ENCODE measurements at places on chromosomes 16 and 17.
A peak's percentile ranks its signal among the peaks of the same experiment; 100 is the strongest.

DNA sequence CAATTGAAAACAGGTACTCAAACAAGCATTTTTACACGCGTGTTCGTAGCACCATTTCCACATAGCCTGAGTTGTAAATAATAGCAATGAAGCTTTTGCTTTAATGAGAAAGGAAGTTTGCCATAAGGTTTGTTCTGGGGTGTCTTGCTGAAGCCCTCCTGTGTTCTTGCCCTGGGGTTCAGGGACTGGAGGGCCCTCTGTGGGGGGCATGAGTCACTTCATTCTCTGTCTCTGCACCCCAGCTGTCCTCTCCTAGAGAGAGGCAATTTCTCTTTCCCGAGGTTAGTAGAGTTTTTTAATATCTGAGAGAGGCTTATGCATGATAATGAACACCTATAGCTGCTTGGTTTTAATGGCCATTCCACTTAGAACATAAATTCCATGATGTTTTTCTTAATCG lies 9.6 kb downstream of the AFMID start:
- no peak for DNase-seq

DNA sequence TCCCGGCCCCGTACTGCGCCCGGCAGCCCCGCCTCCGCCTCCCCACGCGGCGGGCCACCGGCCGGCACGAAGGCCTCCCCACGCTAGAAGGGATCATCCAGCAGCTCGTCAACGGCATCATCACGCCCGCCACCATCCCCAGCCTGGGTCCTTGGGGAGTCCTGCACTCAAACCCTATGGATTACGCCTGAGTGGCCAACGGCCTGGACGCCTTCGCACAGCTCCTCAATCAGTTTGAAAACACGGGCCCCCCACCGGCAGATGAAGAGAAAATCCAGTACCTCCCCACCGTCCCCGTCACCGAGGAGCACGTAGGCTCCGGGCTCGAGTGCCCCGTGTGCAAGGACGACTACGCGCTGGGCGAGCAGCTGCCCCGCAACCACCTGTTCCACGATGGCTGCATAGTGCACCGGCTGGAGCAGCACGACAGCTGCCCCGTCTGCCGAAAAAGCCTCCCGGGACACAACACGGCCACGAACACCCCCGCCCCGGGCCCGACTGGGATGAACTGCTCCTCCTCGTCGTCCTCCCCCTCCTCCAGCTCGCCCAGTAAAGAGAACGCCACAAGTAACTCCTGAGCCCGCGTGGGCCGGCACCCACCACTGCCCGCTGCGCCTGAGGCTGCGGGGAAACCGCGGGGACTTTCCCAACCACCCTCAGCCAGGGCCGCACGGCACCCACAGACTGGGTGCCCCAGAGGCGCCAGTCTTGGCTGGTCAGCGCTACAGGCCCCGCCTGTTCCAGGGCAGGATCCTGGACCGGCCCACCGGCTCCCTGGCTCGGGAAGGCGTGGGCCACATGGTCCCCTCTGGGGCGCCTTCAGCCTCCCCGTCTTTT lies 39.0 kb upstream of the AKAP1 start:
- DNase-seq: no peak

GRCh38 chr17:65926599-65926998 lies 265.3 kb downstream of the CEP112 start:
- DNase-seq: no peak

- DNase-seq: no peak
These were observed 1.7 kb upstream of the CCL23 start for GRCh38 chr17:36019423-36019822.

DNA sequence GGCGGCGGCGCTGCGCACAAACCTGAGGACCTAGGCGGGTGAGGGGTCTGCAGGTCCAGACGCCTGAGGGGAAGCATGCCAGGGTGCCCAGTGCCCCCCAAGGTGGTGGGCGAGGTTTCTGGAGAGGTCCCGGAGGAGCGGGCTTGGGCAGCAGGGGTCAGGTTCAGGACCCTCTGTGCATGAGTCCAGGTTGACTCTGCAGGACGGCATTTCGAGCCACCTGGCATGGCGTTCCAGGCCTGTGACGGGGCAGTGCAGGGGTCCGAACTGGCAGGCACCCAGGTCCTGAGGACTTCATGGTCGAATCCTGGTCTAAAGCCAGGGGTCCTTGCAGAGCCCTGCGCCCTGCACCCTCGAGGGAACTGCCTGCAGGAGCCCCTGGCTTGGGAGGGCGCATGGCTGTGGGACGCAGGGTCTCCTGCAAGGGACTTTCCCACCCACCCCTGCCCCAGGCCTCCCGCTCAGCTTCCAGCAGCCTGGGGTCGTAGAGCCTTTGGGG lies 3.5 kb downstream of the SLC16A3 start:
- DNase-seq: no peak

DNA sequence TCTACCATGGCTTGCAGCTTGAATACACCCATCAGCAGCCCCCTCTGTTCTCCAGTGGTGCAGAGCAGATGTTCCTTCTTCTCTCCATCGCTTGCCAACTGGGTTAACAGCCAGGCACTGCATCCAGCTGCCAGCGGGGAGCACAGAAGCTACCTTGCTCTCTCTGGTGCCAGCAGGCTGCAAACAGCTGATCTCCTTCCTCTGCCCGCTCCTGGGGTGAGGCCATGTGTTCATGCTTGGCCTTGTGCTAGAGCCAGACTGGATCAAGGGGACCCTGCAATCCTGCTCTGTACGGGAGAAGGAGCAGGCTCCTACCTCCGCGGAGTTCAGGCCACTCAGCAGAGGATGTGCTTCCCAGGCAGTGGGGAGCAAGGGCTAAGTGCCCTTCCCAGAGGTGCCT lies 24.1 kb upstream of the ENGASE start:
- DNase-seq: no peak

DNA sequence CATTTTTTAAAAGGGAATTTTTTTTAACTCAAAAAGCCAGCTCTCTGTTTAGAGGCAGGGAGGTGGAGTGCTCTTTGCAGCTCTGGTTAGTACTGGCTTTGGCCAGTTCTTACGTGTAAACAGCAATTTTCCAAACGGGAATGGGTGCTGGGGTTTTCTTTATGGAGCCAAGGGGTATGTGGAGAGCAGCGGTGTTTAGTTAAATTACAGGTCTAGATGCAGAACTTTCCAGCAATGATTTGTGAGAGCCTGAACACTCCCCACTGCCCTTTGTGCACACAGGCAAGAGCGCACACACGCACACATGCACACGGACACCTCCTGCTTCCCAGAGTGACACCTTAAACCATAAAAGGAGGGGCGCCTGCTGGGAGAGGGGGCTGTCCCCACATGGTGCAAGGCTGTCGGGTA lies 140.2 kb downstream of the MSI2 start:
- DNase-seq: peak; percentile 79

- no peak for DNase-seq
These were observed 9.1 kb downstream of the TNFRSF13B start for GRCh38 chr17:16962804-16963203.

DNA sequence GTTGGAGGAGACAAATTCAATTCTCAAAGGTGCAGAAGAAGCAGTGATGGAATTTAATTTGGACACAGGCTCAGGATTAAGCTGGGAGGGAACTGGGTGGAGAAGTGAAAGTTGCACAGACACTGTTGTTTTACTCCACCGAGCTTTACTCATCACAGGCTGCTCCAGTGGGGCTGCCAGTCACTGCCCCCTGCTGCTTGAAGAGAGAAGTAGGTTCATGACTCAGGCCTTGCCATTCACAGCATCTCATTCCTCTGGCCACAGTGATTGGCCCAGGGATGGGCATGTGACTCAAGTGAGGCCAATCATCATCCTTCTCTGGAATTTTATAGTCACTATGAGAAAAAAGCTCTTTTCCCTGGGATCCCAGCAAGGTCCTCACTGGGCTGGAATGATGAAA lies 11.8 kb downstream of the GNAO1 start:
- DNase-seq: no peak

DNA sequence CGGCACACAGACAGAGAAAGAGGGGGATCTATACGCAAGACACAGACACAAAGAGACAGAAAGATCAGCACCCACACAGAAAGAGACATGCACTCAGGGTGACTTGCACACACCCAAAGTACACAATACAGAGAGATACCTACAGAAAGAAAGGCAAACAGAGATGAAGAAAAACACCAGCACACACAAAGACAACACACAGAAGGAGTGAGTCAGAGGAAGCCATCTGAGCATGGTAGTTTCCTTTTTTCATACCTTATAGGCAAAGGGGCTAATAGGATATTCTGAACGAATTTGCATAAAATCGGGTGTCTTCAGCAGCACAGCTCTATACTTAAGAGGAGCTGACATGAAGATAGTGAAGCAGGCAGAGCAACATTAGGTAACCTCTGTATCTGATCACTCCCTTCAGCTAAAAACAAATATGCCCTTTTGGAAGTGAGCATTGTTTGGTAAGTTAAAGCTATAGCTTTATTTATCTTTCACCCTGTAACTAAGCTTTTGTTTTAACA lies 198.6 kb downstream of the AATF start:
- DNase-seq: peak; percentile 12

- DNase-seq: peak; percentile 3
These were observed 54.9 kb downstream of the SDR42E1 start for GRCh38 chr16:81956213-81956948.

Measured in NCI-H1417 (cell line).